ENCODE measurements at places on chromosomes 11 and 22. TPM values are rescaled to one million over a fixed set of nuclear protein-coding genes. Genes with fewer than 3 reads are reported as not detected.

OR8K5 gene
- total RNA-seq = not detected

DKK3 gene
- total RNA-seq = 313 TPM

- DNase-seq = no peak
These were observed 796.3 kb upstream of the RAG2 start for GRCh38 chr11:37394236-37394870.

DNA sequence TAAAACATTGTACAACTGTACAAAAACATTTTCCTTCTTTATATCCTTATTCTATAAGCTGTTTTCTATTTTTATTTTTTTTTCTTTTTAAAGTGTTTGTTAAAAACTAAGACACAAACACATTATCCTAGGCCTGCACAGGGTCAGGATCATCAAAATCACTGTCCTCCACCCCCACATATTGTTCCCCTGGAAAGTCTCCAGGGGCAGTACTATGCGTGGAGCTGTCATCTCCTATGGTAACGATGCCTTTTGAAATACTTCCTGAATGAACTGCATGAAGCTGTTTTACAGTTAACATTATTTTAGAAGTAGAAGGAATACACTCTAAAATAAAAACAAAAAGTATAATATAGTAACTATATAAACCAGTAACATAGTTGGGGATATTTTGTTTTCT lies 67.2 kb downstream of the ZC3H12C start:
- no peak for DNase-seq

- peak; percentile 62 for DNase-seq
These were observed 1.0 kb upstream of the C11orf96 start for GRCh38 chr11:43941257-43941994.
